Stimulated activated CD4-positive, alpha-beta T cell treated with anti-CD3 and anti-CD28 coated beads, Interleukin-1b, Interleukin-23, amount 100 ng/mL, for 24 hours (primary cell): ENCODE measurements at places on chromosomes 11 and 22.

GRCh38 chr11:3006505-3007260, 14.6 kb upstream of the NAP1L4 start:
- no peak for DNase-seq

DNA sequence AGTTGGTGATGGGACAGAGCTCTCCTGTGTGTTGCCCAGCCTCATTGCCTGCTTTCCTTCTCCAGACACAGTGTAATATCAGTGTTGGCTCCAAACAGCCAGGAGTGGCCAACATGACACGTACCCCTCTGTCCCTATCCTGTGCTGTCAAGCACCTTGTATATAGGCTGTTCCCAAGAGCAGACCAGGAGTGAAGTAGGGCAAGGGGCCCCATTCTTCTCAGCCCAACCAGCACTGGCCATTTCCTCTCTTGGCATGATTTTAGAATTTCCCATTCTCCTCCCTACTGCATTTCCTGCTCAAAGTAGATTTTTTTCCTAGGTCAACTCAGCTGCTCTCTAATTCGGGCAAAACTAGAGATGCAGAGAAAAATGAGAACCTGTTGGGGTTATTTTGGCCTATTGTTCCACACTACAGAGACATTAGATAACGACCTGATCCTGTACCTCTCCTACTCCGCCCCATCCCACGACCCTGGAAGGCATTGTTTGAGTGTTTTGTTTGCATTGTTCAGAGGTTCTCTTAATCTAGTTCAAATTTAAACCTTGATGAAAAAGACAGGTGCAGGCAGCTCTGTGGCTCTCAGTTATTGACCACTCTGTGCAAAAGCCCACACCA, 95.6 kb downstream of the RASSF10 start:
- DNase-seq, result no peak

- peak; percentile 67 for DNase-seq
Measured at GRCh38 chr22:37486224-37486845, at the start of gene MFNG. TSS of gene MFNG (minus strand) at chr22:37486384. CDS start at chr22:37486177, 207 bp downstream.

DNA sequence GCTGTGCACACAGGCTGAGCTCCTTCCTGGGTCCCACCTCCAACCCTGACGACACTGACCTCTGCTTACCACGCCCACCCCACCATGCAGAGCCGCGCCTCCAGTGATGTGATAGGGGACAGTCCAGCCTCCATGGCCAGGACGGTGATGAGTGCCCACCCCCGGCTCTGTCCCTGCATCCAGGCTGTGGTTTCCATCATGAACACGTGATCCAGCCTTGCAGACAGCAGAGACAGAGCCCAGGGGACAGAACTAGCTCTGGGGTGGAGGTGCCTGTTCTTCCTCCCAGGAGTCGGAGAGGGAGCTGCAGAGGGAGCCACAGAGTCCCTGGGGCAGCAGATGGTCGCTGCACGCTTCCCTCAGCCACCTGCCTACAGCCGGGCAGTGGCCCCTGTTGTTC, 42.6 kb upstream of the IGSF9B start:
- DNase-seq, result no peak

GRCh38 chr11:42713279-42713678, 598.5 kb upstream of the API5 start:
- DNase-seq, result no peak

- DNase-seq, result no peak
Measured at GRCh38 chr11:12167061-12168000, 56.9 kb downstream of the MICAL2 start.

DNA sequence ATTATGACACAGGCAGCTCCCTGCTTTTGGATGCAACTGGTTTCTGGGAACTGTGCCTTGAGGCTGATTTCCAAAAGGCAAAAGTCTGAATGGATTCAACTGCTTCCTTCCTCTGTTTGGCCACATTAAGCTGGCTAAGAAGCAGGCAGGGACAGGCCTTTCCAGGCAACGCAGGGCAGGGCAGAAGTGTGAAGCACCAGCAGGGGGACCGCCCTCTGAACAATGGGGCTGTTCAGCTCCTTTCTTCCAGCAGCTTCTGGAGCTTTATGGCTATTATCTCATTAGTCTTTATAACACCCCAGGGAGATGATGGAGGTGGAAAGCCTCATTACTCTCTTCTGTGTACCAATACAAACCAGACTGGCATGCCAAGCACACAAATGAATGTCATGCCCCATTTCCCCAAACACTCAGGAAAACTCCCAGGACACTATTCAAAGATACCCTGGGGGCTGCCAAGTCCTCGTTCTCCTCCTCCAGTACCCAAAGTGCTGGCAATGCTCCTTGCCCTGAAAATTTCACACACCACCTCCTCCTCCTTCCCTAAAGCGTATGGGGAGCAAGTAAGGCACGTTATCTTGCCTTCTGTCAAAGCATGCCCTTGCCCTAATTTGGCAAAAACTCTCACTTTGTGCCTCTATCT, 21.3 kb downstream of the MORC2 start:
- DNase-seq, result no peak

DNA sequence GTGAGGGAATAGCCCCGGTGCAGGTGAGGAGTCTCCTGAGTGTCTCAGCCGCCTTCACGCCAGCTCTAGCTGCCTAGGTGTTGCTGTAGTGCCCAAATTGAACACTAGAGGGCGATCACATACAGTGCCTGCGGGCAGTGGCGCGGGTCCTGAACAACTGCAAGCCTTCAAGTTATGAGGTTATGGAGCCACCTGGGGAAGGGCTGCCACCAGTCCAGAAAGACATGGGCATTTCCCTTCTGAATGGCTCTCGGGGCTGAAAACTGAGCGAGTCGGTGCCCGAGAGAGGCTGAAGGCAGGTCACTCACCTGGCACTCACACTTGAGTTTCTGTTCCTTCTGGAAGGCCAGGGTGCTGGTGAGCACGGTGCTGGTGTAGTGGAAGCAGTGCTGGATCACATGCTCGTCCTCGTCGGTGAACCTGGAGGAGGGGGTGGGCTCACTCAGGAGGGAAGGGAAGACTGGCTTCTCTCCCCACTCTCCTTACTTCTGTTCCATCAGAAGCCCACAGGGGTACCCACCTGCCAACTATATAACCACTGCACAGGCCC, 88.4 kb downstream of the PDE2A start:
- peak; percentile 79 for DNase-seq

DNA sequence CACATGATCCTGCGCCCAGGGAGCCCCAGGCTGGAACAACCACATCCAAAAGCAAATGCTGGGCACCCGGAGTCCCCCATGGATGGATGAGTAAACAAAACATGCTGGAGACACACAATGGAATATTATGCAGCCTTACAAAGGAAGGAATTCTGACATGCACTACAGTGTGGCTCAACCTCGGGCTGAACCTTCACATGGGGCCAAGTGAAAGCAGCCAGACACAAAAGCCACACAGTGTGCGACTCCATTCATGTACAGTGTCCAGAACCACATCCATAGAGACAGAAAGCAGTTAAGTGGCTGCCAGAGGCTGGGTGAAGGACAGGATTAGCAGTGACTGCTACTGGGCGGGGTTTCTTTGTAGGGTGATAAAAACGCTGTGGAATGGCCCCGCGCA, 10.1 kb downstream of the POLR3H start:
- no peak for DNase-seq

- no peak for DNase-seq
Measured at GRCh38 chr11:36500315-36500721, 9.8 kb downstream of the TRAF6 start.

DNA sequence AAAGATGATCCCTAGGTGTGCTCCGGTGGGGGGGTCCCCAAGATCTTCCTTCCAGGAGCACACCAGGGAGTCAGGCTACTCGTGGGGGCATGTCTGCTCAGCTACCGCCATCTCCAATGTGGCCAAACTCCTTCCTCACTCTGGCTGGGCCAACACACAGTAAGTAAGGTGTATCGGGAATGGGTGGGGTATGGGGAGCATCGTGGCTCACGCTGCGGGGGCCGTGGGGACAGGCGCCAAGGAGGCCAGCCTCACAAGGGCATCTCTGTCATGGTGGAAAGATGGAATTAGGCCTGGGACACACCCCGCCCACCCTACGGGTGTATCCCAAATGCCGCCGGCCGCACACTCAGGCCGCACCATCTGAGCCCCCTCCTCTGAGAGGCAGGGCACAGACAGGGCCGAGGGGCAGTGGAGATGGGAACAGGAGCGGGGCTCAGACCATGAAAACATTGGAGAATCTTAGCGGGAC, 8.3 kb downstream of the IGF2 start:
- DNase-seq, result no peak

GRCh38 chr11:44797886-44798606, 71.3 kb downstream of the TSPAN18 start:
- no peak for DNase-seq

DNA sequence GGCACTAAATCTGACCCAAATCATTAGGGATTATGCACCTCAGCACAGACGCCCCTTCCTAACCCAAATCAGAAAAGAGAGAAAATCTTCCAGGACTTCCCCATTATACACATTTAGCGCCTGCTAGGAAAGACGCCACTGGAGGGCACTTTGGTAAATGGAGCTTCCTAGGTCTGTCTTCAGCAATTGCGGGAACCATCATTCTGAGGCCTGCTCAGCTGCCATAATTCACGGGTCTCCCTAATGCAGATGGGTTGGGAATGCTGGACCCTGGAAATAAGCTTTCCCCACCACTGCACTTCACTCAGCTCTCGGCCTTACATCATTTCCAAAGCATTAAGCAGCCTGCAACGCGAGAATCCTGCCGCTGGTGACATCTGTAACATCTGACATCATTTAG, 86.2 kb upstream of the OPCML start:
- no peak for DNase-seq

- DNase-seq, result peak; percentile 35
Measured at GRCh38 chr22:37484480-37485394, 1.4 kb downstream of the MFNG start.

DNA sequence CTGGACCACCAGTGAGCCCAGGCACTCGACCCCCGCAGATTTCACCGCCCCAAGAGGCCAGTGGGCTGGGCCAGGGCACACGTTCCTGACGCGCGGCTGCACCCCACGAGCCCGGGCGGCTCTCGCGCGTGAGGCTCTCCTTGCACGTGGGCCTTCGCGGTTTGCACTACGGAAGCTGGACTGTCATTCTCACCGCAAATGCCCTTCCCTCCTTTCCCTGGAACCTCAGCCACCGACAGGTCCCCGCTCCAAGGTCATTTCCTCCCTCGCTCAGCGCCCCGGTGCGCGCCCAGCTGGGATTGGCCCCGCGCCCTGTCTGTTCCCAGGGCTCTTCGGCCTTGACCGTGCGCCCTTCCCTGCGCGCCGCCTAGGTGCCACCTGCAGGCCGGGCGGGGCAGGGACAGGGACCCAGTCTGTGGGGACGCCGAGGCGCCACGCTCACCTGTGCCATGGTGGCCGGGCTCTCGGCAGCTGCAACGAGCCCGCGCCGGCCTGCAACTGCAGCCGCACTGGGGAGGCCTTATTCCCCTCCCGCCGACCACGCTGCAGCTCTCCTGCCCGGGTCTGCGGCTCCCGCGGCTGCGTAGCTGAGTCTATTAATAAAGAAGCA, 2.1 kb upstream of the CPT1A start:
- peak; percentile 43 for DNase-seq

DNA sequence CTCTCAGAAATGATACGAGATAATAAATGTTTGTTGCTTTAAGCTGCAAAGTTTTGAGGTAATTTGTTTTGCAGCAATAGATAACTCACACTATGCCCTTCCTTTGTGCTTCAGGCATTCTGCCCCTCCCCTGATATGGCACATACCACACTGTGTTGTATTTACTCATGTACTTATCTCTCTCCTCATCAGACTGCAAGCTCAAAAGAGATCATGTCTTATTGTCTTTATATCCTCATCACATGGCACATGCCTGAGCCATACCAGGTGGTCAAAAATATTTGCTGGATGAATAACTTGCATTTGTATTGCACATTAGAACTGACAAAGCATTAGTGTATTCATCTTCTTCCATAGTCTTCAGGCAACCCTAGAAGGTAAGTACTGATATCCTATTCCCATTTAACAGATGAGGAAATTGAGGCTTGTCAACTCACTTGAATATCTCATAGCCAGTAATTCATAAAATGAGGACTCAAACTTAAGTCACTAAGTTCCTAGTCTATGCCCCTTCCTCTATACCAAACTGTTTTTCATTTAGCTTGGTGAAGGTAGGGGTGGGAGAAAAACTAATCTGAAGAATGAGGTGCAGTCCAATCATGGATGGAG, 83.9 kb upstream of the EED start:
- no peak for DNase-seq

DNA sequence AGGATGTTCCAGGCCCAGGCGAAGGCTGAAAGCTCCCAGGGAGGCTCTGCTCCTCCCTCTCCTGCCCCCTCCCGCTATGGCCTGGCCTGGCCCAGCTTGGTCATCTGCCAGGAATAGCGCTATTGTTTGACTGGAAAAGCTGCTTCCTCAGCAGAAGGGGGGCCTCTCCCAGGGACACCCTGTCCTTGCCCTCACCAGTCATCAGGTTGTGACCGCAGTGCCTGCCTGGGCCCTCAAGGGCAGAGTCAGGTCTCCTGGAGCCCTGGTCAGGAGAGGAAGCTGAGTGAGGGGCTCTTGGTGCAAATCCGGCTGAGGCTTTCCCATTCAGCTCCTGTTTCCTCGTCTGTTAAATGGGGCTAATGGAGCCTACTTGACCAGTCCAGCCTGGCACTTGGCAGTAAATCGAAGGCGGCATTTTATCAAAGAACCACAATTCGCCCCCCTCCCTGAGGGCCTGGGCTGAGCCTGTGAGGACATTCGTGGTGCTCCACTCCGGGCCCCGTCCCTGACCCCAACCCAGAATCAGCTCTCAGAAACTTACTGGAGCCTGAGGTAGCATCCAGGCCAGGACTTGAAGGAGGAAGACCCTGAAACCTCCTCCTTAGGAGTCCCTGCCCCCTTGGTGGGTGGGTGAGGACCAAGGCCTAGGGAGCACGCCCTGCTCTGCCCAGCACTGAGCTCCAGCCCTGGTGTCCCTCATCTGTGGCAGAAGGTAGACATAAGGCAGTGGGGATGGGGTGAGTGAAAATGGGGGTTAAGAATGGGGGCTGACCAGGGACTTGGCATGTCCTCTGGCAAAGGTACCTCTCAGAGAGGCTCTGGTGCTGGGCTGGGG, 2.0 kb upstream of the CASTOR1 start:
- no peak for DNase-seq
